NCI-H1930 (cell line): ENCODE measurements at places on chromosomes 1 and 21.

- no peak for DNase-seq
Measured at GRCh38 chr1:79376106-79376505, 369.6 kb upstream of the ADGRL4 start.

DNA sequence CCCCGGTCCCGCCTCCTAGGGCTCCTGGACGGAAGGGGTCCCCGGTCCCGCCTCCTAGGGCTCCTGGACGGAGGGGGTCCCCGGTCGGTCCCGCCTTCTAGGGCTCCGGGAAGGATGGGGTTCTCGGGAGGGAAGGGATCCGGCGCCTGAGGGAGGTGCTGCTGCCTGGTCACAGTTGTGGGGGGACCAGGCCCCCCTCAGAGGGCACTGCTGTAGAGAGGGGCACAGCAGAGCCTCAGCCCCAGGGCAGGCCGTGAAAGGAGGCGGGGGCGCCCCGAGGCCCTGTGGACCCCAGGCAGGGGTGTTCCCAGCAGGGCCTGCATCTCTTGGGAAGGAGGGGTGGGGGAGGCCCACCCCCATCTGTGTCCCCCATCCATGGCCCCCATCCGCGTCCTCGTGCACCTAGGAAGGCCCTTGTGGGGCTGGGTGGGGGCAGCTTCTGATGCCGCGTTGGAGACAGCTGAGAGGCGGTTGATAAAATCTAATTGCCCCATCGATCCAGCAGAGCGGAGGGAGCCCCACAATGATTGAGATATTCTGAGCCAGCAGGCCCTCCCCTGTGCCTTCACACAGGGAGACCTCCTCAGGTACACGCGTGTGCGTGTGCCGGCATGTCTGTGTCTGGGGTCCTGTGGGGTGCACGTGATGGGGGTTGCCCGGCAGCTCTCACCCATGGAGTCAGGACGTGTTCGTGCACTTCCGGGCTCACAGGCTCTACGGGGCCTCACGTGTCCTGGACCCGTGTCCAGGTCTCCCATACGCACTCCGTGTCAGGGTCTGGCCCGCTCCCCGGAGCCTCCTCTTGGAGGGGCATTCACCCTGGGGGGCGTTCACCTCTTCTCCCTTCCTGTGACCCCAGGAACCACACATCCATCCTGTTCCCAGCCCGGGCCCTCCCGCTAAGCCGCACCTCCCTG, 12.9 kb downstream of the SAMD11 start:
- DNase-seq = no peak

GRCh38 chr1:230352537-230352936, 73.6 kb downstream of the PGBD5 start:
- no peak for DNase-seq

DNA sequence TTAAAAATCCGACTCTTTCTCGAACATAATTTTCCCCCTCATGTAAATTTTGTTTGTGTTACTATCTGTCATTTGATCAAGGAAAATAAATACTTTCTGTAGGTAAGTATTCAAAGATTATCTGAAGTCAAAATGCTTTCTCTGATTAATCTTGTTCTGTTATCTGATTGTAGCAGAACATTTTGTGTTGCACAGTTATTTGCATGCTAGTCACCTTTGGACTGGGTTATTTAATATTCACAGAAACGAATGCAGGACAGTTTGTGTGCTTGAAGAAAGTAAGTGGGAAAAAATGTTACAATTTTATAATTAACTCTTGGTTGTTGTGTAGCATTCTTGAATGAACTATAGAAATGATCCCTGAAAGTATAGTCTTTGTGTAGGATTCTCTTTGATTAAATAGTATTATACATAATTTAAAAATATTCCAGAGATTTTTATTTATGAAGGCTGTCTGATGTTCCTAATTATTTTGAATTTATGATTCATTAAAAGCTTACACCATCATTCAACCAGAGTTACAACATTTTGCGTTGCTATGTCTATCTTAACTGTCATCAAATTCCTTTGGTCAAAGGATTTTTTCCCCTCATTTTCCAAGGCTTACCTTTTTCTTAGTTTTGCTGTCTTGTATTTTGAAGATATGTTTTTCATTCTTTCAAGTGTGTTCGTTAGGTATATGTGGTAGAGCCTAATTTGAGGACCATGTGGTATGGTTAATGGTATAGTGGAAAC, 176.6 kb downstream of the GIPC2 start:
- no peak for DNase-seq

DNA sequence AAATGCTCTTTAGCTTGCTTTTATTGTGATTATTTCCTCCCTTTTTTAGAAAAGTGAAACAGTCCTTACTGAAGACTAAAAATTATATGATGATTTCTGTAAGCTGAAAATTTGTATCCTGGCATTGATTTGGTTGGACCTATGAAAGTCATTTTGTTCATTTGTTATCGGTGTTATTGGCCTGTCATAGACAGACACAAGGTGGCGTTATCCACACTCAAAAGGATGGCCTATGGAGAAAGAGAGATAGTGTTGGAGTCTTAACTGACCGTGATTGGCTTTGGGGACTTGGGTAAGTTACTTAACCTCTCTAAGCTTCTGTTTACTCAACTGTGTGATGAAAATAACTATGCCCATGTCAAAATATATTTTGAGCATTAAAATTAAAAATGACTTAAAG, 203.6 kb upstream of the CHODL start:
- peak; percentile 1 for DNase-seq

DNA sequence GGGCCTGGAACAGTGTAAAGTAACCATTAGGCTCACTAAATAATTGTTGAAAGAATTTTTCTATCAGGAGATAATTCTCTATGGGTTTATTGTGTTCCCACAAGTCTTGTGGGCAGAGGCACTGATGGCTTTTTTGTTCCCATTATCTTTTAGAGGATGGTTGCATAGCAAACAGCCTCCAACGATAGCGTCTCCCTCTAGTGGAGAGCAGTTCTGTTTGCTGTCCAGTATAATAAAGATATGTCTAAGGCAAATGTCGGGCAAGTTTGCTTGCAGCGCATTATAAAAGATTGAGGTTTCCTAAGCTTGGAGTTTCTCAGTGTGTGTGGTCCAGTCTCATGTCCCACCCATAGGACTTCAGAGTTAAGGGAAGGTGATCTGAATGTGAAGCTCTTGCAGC, 1.3 kb upstream of the SLC6A17 start:
- DNase-seq = no peak

GRCh38 chr1:104593413-104594187, 843.9 kb downstream of the AMY1C start:
- no peak for DNase-seq

- no peak for DNase-seq
Measured at GRCh38 chr21:25324666-25325065, 282.6 kb downstream of the MRPL39 start.

DNA sequence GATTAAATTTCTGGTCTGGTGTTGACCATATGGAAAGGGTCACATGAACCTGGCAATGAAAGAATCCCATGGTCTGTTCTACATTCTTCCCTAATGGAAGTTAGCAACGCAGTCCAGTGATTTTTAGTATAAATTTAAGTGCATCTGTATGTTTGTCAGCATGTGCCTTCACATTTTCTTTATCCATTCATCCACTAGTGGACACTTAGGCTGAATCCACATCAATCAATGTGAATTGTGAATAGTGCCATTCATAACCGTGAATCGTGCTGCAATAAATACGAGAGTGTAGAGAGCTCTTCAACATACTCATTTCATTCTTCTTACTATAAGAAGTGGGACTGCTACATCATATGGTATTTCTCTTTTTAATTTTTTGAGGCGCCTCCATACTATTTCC, 12.7 kb upstream of the IFI16 start:
- no peak for DNase-seq

- DNase-seq = no peak
Measured at GRCh38 chr1:59592924-59593323, 221.8 kb upstream of the HOOK1 start.

DNA sequence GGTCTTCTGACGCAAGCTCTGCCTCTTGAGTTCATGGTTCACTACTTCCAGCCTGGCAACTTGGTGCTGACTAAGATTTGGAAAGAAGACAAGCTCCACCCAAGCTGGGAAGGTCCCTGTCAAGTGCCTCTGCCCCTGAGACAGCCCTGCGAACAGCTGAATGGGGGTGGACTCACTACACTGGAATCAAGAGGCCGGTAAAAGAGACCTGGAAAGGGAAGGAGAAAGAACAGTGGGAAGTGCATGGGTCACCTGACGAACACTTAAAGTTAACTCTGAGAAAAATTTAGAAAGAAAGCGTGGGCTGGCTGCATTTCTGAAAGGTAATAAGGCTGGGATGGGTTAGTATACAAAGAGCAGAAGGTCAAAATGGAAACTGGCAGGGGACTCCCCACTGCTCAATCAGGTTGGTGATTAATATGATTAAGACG, 26.1 kb upstream of the ZNF496 start:
- DNase-seq = no peak

GRCh38 chr1:204077979-204078696, 5.2 kb downstream of the SOX13 start:
- no peak for DNase-seq

DNA sequence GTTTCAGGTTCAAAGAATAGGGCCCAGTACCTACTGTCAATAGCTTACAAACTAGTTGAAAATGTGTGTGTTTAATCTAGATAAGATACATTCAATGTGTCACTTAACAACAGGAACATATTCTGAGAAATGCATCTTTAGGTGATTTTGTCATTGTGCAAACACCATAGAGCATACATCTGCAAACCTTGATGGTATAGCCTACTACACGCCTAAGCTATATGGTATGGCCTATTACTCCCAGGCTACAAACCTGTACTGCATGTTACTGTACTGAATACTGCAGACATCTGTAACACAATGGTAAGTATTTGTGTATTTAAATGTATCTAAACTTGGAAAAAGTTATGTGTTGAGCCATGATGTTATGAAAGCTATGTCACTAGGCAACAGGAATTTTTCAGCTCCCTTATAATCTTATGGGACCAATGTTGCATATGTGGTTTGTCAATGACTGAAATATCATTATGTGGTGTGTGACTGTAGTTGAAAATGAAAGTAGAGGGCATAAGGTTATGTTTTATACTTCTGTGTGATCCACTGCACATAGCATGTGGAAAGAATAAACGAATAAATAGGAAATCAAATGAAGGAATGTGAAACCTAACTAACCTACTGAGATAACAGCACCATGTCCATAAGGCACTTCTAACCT, 129.0 kb upstream of the CAMK1G start:
- DNase-seq = no peak

GRCh38 chr1:209601809-209602657, 18.5 kb downstream of the CAMK1G start:
- peak; percentile 2 for DNase-seq

DNA sequence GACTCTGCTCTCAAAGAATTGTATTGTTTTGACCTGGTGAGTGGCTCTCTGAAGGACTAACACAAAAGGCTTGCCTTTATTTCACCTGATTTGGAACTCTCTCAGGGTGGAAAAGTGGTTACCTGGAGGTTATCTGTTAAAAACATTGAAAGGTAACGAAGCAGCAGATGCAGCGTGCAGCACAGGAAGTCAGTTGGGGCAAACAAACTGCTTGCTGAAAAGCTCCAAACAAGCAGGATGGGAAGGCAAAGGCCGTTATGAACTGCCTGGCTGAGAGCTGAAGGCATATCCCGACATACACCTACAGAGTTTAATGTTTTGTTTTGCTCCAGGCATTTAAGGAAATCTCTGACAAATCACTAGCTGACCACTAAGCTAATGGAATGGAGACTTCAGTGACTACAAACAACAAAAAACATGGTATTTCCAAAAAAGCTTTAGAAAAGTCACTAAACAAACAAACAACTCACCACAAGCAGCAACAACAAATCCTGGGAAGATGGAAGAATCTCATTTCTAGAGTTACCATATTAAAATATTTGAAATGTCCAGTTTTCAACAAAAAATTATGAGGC, 44.3 kb upstream of the BATF3 start:
- no peak for DNase-seq

GRCh38 chr1:46065405-46065804, 67.0 kb downstream of the PIK3R3 start:
- DNase-seq = no peak
